T-helper 2 cell treated with Interferon-gamma antibody and Interleukin-4, amounts not matched to agents 5 μg/mL and 100 μg/mL, for 36 hours (primary cell): ENCODE measurements at places on chromosomes 1 and 21.

DNA sequence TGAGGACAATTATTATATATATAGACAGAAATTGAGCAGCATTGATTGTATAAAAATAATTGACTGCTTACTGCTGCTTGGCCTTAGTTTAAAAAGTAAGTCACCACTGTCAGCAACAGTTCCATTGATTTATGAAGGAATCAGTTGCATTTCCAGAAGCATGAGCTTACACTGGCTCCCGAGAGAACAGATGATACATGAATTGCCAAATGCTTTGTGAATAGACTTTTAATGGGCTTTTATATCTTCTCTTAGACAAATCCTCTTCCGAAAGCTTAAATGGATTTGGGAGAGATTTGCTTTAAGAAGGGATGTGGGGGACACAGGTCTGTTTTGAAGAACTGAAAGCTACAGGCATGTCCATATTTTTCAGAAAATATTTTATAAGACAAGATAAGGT, 7.5 kb downstream of the FHAD1 start:
- DNase-seq, result no peak

GRCh38 chr1:64900916-64901315, 65.4 kb downstream of the JAK1 start:
- DNase-seq, result no peak

- no peak for DNase-seq
These were observed 98.5 kb upstream of the ADGRL2 start for GRCh38 chr1:81702079-81702715.

GRCh38 chr21:32200029-32200428, 78.8 kb downstream of the MIS18A start:
- DNase-seq, result no peak

GRCh38 chr1:230140221-230141020, 73.4 kb downstream of the GALNT2 start:
- no peak for DNase-seq

GRCh38 chr1:158185770-158186169, 5.1 kb downstream of the CD1D start:
- no peak for DNase-seq

- DNase-seq, result peak; percentile 82
These were observed 6.8 kb upstream of the AKR1A1 start for GRCh38 chr1:45543581-45544417.

- DNase-seq, result no peak
These were observed 34.6 kb upstream of the COX20 start for GRCh38 chr1:244800821-244801220.
